NCI-H1092 (cell line): ENCODE measurements at places on chromosomes 11 and 22.
A peak's percentile ranks its signal among the peaks of the same experiment; 100 is the strongest.

DNA sequence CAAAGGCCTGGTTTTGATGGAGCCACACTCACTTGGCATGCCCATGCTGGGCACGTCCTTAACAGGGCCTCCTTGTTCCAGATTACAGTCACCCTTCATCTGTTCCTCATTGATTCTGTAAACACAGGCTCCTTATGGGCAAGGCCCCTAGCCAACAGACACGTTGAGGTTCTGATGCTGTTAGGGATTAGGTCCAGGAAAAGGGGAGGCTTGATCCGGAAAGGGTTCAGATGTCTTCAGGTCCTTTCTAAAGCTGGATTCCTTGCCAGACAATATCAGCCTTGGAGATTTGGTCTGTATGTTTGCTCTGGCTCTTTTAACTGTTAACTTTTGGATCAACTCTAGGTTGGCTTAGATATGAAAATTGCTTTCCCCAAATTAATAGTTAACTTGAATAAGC, 46.9 kb upstream of the PRSS23 start:
- DNase-seq: no peak

- no peak for DNase-seq
Observed at GRCh38 chr22:25007444-25008106, 55.1 kb downstream of the KIAA1671 start.

DNA sequence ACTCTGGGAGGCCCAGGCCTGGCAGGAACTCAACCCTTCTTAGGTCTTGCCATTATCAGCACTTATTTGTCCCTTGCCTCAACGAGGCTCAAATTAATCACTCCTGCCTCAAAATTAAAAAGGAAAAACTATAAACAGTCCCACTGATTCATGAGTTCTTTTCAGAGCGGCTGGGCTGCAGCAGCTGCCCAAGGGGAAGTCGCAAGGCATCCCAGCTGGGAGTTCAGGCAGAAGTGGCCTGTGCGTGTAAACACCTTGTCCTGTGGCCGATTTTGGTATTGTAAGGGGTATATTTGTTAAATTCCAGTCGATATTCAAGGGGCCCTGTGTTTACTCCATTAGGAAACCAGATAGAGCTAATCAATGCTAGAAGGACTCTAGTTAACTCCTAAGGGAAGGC, 213.9 kb upstream of the CADM1 start:
- DNase-seq: no peak

DNA sequence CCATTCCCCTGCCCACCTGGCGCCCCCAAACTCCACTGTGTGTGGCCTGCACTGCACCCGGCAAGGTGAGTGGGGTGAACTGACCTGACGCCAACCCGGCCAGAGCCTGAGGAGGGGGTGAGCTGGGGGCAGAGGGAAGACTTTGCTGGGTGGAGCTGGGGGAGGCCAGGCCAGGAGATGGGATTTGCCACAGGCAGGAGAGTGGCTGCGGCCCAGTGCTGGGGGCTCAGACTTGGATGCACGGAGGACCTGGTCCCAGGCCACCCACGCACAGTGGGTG, 17.8 kb upstream of the FLRT1 start:
- no peak for DNase-seq

DNA sequence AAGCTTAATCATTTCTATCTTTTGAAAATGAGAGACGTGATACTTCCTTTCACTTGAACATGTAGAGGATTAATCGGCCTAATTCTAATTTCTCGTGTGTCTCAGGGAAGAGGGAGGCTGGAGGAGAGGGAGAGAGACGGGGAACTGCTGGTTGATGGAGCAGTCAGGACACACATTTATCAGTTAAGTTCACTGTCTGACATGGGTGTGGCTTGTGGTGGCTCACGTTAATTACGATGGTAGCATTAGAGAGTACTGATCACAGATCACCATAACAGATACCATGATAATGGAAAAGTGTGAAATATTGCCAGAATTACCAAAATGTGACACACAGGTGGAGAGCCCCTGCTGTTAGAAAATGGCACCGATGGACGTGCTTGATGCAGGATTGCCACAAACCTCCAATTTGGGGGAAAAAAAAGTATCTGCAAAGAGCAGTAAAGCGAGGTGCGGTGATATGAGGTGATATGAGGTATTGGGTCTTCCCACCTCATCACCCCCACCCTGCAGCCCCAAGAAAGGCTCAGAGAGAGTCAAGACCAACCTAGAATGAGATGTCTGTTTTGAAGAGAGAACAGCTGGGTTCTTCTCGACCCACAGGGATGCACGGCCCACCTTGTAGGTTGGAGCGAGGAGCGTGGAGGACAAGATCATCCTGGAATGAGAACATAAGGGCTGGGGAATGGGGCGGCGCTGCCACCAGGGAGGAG, 19.7 kb downstream of the ZBED4 start:
- no peak for DNase-seq

- no peak for DNase-seq
Observed at GRCh38 chr11:62646825-62647608, 604 bp upstream of the GANAB start.

- no peak for DNase-seq
Observed at GRCh38 chr11:68470304-68470811, 9.8 kb downstream of the PPP6R3 start.

GRCh38 chr11:75325713-75326438, 25.6 kb downstream of the ARRB1 start:
- no peak for DNase-seq

DNA sequence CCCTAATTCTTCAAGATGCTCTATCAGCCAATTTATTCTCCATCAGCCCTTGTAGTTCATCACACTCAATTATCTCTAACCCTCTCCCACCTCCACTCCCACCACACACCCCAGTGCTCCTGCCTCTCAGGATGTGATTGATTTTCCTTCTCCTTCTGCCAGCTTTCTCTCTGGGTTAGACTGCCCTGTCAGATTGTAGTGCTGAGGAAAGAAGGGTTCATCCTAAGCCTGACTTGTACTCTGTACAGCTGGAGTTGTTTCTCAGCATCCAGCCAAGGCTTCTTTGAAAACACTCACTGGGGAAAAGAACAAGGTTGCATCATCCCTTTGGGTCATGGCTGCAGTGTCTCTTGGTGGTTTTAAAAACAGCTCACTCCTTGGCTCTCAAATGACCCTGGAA, 61.2 kb downstream of the CECR2 start:
- DNase-seq: no peak

GRCh38 chr11:131408025-131408640, 37.7 kb downstream of the NTM start:
- no peak for DNase-seq

DNA sequence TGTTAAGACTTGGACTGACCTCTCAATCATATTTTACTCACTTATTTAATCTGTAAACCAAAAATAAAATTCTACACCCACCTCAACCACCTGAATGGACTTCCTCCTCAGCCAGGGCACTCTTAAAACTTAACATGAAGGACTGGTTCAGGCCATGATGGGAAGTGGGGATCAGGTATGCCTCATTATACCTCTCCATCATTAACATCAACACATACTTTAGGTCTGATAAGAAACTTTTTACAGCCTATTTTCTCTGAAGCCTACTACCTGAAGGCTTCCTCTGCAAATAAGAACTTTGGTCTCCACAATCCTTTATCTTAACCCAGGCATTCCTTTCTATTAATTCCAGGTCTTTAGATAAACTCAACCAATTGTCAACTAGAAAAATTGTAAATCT, 390.0 kb downstream of the AASDHPPT start:
- no peak for DNase-seq

GRCh38 chr11:87144252-87144651, 106.5 kb downstream of the TMEM135 start:
- DNase-seq: no peak

DNA sequence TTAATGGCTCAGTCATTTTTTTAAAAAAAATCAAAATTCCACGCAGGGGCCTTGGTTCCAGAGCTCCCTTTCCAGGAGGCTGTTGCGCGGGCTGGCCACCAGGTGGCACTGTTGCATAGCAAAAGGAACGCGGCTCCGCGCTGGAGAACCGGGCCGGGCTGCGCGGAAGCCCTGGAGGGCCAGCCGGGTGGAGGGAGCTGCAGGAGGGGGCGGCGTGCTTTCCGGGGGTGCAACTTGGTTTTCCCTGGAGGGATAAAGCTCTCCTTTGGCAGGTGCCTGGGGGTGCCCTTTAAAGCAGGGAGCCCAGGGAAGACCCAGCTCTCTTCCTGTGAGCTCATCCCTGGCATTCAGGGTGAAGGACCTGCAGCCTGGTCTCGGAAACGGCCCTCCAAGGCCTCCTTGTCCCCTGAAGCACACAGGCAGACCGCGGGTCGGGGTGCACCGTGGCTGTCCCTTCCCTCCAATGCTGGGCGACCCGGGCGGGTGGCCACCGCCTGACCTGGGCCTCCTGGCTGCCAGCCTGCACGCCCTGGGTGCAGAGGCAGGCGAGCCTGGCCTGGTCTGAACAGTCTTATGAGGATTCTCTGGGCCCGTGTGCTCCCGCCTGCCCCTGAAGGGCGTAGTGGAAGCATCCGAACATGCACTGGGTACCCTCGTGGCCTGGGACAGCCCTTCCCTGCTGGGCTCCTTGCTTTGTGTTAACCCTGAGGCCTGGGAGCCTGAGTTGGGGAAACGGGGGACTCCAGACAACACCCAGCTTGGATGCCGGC, 23.4 kb downstream of the KRTAP5-5 start:
- peak; percentile 12 for DNase-seq

- DNase-seq: no peak
Observed at GRCh38 chr11:45796461-45796861, 8.5 kb upstream of the SLC35C1 start.

- no peak for DNase-seq
Observed at GRCh38 chr22:32558681-32559355, 84.2 kb downstream of the FBXO7 start.

GRCh38 chr11:66155387-66156073, 85.5 kb downstream of the PACS1 start:
- DNase-seq: no peak

- no peak for DNase-seq
Observed at GRCh38 chr11:120590472-120590871, 78.9 kb downstream of the GRIK4 start.

- no peak for DNase-seq
Observed at GRCh38 chr11:91489989-91490388, 734.6 kb upstream of the FAT3 start.

DNA sequence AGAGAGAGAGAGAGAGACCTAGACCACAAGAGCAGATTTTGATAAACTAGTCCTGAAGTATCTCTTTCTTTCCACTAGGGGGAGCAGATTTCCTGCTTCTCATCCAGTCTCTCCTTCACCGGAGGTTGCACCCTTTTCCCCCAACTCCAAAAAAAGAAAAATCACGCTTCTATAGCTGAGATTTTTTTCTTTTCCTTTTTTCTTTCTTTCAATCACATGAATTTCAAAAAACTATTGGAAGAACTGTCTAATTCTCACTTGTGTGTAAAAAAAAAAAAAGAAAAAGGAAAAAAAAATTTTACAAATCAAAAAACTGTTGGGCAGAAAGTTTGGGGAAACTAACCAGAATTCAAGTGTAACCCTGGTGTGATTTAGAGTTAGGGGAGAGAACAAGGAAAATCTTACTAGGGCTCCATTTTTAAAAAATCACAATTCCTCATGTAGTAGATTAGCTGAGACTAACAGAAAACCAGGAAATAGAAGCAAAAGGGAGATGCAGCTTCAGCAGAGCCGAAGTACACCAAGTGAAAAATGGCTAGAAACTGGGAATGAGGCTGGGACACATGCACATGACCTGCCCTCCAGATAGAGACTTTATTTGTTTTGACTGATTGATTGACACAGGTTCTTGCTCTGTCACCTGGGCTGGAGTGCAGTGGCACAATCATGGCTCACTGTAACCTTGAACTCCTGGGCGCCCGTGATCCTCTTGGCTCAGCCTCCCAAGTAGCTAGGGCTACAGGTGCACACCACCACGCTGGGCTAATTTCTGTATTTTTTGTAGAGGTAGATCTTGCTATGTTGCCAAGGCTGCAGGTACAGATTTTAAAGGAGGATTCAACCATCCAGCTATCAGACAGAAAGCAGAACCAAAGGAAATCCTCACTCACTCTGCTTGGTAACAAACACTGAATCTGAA, 27.1 kb downstream of the SDHD start:
- DNase-seq: peak; percentile 40

GRCh38 chr11:124359566-124359965, 24.7 kb downstream of the OR8B2 start:
- DNase-seq: no peak

GRCh38 chr11:26335903-26336302, 4.0 kb downstream of the ANO3 start:
- DNase-seq: no peak

DNA sequence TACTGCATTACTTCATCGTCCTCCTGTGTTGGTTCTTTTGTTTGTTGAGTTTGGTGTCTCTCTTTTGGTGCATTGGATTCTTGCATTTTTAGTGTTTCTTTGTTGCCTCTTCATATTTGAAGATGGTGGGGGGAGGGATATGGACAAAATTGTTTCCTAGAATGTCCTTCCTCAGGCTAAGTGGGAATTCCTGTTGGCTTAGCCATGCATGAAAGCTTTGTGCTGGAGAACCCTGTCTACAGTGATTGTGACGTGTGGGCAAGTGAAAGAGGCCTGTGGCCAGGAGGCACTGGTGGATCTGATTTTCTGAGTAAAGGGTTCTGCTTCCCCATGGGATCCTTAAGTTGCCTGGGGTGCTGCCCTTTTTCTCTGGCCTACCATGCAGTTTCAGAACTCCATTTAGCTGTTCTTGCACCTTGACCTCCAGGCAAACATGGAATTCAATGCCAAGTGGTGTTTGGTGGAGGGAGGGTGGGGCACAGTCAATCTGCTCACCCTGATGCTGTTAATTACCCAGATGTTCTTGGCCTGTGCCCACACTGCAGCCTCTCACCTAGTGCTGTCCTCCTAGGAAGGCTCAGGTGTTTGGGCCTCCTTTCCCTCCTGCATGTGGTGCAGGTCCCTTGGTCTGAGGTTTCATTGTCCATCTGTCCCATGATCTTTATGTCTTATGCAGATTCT, 46.3 kb upstream of the SLC22A12 start:
- no peak for DNase-seq

DNA sequence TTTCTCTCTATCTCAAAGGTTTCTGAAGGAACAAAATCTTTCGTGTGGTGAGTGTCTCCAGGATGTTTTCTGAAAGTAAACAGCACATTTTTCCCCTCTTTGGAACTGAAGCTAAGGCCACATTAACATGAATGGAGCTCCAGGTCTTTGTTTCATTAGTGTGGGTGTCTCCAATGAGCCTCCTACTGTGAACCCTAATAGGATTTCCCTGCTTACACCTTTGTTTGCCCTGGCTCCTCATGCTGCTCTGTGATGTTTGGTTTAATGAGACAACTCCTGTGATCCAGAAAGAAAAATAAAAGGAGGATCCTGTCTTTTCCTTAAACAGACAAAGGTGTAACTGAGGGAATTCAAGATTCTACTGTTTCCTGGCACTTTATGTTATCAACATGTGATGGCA, 76.9 kb upstream of the SLC6A5 start:
- DNase-seq: no peak

- no peak for DNase-seq
Observed at GRCh38 chr11:2250041-2250440, 20.3 kb downstream of the ASCL2 start.
